ENCODE measurements at places on chromosomes 12 and 14.
A peak's percentile ranks its signal among the peaks of the same experiment; 100 is the strongest.

GRCh38 chr14:103699901-103700752 lies 15.1 kb downstream of the XRCC3 start:
- no peak for DNase-seq

GRCh38 chr14:90726656-90727055 lies 89.6 kb downstream of the TTC7B start:
- DNase-seq = no peak

- DNase-seq = no peak
Measured at GRCh38 chr14:47763188-47763854, 87.9 kb upstream of the MDGA2 start.

- DNase-seq = no peak
Measured at GRCh38 chr14:49908433-49908782, 15.5 kb downstream of the ARF6 start.

DNA sequence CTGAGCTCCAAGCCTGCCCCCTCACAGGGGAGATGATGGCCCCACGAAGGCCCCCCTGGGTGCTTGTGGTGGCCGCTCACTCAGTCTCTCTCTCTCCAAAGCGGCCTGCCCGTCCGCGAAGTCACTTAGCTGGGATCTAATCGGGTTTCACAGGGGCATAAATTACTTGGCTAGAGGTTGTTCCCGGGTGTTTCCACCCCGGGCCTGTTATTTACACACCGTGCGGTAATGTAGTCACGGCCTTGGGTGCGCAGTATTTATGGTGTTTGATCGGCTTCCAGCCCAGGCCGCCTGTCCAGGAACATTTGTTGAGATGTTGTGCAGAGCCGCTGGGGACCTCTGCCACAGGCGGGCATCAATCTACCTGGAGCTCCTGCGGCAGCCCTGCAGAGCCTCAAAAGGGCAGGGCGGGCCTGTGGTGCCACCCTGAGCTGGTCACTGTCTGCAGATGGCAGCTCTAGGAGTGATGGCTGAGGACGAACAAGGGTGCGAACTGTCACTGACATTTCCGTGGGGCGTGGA lies 91.2 kb downstream of the KIF26A start:
- DNase-seq = no peak

GRCh38 chr12:32893043-32893442 lies 3.5 kb downstream of the PKP2 start:
- no peak for DNase-seq

DNA sequence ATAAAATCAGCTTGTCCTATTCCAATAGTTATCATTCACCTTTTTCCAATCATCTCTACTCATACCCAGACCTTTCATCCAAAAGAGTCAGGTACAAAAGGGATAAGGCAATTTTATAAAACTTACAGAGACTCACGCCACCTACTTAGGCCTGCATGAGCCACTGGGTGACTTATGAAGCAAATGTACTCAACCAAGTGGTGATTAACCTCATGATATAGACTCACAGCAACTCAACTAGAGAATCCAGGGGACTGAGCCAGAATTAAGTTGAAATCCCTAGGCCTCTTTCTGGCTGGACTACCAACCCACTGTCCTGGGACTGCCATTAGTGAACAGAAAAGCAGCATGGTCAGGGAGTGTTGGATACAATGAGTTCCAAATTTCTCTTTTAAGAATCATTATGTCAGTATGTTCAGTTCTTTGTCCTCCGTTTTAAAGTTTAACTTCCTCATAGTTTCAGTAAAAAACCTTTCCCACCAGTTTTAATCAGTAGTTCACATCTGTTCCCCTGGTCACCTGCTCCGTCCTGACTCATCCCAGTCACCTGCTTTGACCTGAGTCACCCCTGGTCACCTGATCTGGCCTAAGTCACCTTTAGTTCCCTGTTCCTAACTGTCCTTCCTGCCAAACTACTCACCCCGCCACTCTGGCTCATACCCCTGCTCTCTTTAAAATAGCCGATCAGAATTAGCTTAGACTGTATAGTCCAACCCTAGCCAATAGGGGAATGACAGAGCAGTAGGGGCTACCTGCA lies 36.8 kb downstream of the SPTSSA start:
- DNase-seq = no peak

DNA sequence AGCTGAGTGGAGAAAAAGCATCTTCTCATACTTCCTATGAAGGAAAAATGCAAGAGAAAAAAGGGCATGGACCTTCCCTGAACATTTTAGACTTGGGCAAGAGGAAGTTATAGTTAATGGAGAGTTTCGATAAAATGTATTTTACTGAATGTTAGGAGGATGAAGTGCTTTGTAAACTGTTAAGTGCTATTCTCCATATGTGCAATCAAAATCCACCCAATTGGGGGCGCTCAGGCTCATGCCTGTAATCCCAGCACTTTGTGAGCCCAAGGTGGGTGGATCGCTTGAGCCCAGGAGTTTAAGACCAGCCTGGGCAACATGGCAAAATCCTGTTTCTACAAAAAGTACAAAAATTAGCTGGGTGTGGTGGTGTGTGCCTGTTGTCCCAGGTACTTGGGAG lies 1.9 kb upstream of the CNPY2 start:
- no peak for DNase-seq

DNA sequence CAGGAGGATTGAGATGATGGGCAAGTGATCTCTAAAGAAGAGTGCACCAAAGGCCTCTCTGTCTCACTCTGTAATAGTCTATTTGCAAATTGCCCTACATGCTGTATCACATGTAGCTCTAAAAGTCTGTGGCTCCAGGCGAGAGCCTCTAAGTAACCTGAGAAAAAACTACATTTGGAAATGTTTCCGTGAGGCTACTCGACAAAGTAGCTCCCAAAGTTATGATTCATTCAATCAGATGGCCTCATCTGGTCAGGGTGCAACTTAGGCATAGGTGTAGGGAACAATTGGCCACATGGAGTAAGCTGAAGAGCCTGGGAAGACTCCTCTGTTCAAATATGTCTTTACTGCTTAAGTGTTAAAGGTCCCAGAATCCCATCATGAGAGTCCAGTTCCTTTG lies 155.4 kb upstream of the PLEKHG7 start:
- DNase-seq = no peak

GRCh38 chr12:94819011-94819410 lies 168.7 kb upstream of the TMCC3 start:
- DNase-seq = no peak

DNA sequence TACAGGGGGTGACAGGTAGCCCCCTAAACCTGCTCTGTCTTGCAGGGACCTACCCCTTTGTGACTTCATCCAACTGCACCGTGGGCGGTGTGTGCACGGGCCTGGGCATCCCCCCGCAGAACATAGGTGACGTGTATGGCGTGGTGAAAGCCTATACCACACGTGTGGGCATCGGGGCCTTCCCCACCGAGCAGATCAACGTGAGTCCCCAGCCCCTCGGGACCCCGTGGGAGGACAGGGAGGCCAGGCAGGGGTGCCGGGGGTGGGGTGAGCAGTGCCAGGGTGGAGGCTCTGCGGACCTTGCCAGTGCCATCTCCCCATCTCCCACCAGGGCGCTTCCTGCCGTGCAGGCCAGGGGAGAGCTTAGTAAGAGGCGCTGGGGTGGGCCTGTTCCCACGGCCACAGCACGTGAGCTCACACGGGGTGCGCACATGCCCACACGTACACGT lies 11.1 kb upstream of the SIVA1 start:
- DNase-seq = no peak

DNA sequence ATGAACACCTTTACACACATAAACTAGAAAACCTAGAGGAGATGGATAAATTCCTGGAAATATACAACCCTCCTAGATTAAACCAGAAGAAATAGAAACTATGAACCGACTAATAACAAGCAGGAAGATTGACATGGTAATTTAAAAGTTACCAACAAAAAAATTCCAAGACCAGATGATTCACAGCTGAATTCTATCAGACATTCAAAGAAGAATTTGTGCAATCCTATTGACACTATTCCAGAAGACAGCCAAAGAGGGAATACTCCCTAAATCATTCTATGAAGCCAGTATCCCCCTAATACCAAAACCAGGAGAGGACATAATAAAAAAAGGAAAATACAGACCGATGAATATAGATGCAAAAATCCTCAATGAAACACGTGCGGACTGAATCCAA lies 102.6 kb upstream of the KRR1 start:
- no peak for DNase-seq

GRCh38 chr12:3034067-3034750 lies 43.0 kb upstream of the TSPAN9 start:
- DNase-seq = peak; percentile 77

- no peak for DNase-seq
Measured at GRCh38 chr12:57892232-57892972, 45.9 kb upstream of the CTDSP2 start.

GRCh38 chr14:72519543-72519942 lies 374.4 kb downstream of the DPF3 start:
- DNase-seq = no peak

GRCh38 chr12:69097619-69098368 lies 141.6 kb upstream of the CPSF6 start:
- DNase-seq = no peak

GRCh38 chr12:29552994-29553748 lies 55.7 kb upstream of the OVCH1 start:
- no peak for DNase-seq

DNA sequence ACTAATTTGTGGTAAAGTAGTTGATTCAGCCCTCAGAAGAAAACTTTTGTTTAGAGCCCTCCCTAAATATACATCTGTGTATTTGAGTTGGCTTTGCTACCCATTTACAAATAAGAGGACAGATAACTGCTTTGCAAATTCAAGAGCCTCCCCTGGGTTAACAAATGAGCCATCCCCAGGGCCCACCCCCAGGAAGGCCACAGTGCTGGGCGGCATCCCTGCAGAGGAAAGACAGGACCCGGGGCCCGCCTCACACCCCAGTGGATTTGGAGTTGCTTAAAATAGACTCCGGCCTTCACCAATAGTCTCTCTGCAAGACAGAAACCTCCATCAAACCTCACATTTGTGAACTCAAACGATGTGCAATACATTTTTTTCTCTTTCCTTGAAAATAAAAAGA lies 2.7 kb downstream of the FZD10 start:
- no peak for DNase-seq

DNA sequence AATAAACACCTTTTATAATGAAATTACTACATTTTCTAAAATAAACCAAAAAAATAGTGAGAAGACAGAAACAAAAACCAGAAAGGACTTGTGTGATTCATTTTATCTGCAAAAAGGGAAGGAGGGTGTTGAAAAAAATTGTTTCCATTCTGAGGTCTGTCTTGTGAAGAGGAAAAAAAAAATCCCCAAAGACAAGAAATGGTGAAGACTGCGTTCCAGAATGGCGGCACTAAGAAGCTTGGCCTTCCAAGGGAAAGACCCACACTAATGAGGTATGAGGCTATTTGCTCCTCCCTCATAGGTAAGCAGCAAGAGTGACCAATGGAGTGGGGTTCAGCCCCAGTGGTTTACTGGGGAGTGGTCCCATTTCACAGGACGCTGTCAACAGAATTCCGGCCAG lies 35.0 kb downstream of the GNPTAB start:
- no peak for DNase-seq

DNA sequence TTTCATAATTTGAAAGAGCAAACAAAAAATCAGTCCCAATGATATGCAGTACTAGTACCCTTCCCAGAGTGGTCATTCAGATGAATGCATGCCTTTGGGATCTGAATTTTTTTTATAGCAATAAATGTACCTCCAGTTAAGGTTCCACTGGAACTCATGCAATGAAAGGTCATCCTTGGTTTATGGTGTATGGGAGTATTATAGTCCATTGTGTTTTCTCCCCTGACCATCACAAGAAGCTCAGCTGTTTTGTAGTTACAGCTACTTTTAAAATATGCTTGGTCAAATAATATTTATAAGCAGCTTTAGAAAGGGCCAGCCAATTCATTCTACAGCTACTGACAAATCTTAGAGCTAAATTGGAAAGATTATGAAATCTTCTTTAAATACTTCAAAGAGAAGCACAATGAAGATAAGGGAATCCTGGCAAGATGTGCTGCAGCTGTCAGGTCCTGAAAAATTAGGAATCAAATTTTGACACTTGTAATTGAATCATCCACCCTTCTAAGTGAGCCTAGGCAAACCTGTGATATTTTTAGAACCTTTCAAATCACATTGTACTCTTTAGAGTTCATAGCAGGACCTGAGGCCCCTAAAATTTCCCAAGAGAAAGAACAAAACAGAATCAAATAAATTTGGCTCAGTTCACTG lies 46.5 kb downstream of the IFT81 start:
- DNase-seq = no peak

GRCh38 chr12:1517007-1517406 lies 77.4 kb downstream of the FBXL14 start:
- peak; percentile 34 for DNase-seq

DNA sequence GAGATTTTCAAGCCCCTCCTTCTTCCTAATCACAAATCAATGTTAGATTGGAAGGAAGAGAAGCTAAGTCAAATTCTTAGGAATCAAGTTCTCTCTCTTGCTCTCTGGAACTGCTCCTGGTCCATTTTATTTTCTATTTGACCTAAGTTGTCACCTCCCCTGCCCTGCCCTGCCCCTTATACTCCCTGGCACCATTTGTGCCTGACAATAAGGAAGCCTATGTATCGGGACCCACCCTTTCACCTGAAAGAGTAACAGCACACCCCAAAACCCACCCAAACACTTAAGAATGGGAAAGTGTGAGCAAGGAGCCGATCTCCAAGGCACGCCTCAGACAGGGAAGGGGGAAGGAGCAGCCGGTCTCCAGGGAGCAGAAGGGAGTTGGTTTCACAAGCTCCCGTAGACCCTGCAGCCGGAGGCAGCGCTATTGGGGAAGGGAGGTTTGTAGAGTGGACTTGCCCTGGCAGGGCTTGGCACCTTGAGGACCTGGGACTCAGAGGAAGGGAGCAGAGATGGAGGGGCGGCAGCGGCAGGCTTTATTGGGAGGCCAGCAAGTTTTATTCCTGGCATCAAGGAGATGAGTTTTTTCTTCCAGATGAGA lies 1.6 kb downstream of the LRRC74A start:
- DNase-seq = no peak

DNA sequence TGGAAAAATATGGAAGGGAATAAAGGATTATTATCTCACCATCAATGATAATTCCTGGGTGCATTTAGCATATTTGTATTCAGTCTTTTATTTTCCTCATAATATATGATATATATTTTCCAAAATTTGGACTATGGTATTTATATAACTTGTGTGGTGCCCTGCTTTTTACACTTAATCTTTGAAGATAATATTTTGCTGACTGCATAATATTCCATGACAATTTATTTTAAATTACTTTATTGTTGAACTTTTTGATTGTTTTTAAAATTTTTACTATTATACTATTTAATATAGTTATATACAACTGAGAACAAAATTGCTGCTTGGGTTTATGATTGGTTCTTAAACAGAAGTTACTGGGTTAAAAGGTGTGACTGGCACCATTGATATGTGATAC lies 212.3 kb downstream of the TTC6 start:
- DNase-seq = no peak

GRCh38 chr12:105503619-105504018 lies 173.1 kb downstream of the C12orf75 start:
- no peak for DNase-seq

DNA sequence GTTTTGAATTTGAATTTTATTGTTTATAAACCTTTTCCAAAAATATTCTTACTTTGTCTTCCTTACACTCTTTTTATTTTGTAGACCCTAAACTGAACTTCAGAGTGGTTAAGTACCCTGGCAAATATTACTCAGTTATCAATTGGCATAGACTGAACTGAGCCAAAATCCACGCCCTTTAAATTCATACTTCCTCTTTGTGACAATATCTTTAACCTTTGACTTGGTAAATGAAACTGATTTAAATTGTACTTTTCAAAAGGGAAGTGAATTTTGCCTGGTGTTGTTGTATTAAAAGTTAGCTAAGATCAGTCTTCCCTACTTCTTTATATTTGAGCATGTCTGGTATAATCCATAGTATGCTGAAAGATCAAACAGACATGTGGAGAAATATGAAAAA lies 184.3 kb upstream of the USP15 start:
- DNase-seq = no peak

GRCh38 chr14:21072031-21072473 lies 1.9 kb downstream of the ARHGEF40 start:
- DNase-seq = no peak
